Activated naive CD8-positive, alpha-beta T cell treated with anti-CD3 and anti-CD28 coated beads, Interleukin-2, amount 10 ng/mL, durations not matched to agents 7 days and 5 days (primary cell): ENCODE measurements at places on chromosomes 12 and 14. TPM values are rescaled to one million over a fixed set of nuclear protein-coding genes. Genes with fewer than 3 reads are reported as not detected.

ANO4 gene
- total RNA-seq = not detected

SPX gene
- 0.23 TPM for total RNA-seq

RFX4 gene
- not detected for total RNA-seq

SMIM41 gene
- total RNA-seq = not detected

GRIP1 gene
- 1.8 TPM for total RNA-seq

LRP1-AS gene
- not detected for total RNA-seq

DDX54 gene
- 70.1 TPM for total RNA-seq

P3H3 gene
- 6.3 TPM for total RNA-seq

LTBP2 gene
- 1.1 TPM for total RNA-seq

MIP gene
- total RNA-seq = not detected

CHFR gene
- total RNA-seq = 93.6 TPM

KCNA5 gene
- total RNA-seq = not detected

BCL11B gene
- 99.5 TPM for total RNA-seq

RNF212B gene
- total RNA-seq = not detected

CABP1 gene
- total RNA-seq = 1.7 TPM

REC8 gene
- 55.1 TPM for total RNA-seq

CLEC12A gene
- 5.2 TPM for total RNA-seq

PNN gene
- total RNA-seq = 105 TPM

TMEM121 gene
- total RNA-seq = 8.8 TPM

CISTR gene
- not detected for total RNA-seq

CACNA2D4 gene
- 8.0 TPM for total RNA-seq

MAPK1IP1L gene
- 87.1 TPM for total RNA-seq

PKP2 gene
- total RNA-seq = not detected

C12orf50 gene
- total RNA-seq = 0.08 TPM

FOXN4 gene
- not detected for total RNA-seq

PLEKHG3 gene
- 5.5 TPM for total RNA-seq

BTBD6 gene
- total RNA-seq = 49.6 TPM

ERH gene
- 226 TPM for total RNA-seq

ANKRD33 gene
- total RNA-seq = not detected

ENO2 gene
- 231 TPM for total RNA-seq

ABHD12B gene
- not detected for total RNA-seq

GLIPR1L1 gene
- not detected for total RNA-seq

NUP107 gene
- total RNA-seq = 106 TPM

CMA1 gene
- 0.33 TPM for total RNA-seq

KCNH5 gene
- not detected for total RNA-seq

NEMP1 gene
- total RNA-seq = 52.9 TPM

OTOGL gene
- total RNA-seq = not detected

ZBTB42 gene
- total RNA-seq = 6.9 TPM

ZNF385A gene
- 2.0 TPM for total RNA-seq

NUAK1 gene
- total RNA-seq = not detected

SBNO1 gene
- total RNA-seq = 40.7 TPM

OTUB2 gene
- 0.60 TPM for total RNA-seq

DAO gene
- total RNA-seq = not detected

PZP gene
- not detected for total RNA-seq

IRF2BPL gene
- 38.5 TPM for total RNA-seq

TMEM63C gene
- total RNA-seq = 0.48 TPM

TC2N gene
- 163 TPM for total RNA-seq
